Ascending aorta (tissue), 2 donors: ENCODE measurements at places on chromosomes 3 and 15.

GRCh38 chr15:42832576-42832975 is 88.0 kb downstream of the TTBK2 start:
- DNase-seq: no peak

DNA sequence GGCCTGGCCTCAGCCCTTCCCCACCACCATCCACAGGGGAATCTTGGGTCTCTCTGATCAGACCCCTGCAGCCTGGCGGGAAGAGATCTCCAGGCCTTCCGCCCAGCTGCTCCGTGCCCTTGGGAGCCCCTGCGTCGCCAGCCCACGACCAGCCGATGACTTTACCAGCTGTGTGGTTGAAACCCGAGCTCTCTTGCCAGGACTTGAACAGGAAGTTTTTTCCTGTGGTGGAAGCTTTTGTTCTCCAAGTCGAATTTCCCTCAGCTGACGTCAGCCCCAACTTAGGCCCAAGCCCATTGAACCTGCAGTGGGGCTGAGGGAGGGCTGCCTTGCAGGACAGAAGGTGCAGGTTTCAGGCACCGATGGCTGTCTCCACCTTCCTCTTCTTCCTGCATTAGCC is 51.7 kb upstream of the SMAD3 start:
- DNase-seq: peak; percentile 69

DNA sequence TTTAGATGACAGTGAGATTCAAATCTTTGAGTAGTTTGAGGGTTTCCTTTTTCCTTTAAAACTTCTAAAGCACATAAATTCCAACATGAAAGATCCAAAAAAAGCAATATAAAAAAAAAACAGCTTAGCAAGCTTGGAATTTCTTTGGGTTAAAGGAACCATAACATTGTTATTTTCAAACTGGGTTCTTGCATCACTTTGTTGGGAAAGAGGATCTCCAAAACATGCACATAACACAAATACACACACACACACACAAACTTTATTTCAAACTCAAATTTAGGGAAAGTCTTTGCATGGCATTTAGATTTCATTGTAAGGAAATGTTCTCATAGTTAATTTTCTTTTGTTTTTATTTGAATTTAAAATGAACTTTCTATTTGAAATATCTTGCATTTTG is 79.2 kb upstream of the COL8A1 start:
- no peak for DNase-seq

DNA sequence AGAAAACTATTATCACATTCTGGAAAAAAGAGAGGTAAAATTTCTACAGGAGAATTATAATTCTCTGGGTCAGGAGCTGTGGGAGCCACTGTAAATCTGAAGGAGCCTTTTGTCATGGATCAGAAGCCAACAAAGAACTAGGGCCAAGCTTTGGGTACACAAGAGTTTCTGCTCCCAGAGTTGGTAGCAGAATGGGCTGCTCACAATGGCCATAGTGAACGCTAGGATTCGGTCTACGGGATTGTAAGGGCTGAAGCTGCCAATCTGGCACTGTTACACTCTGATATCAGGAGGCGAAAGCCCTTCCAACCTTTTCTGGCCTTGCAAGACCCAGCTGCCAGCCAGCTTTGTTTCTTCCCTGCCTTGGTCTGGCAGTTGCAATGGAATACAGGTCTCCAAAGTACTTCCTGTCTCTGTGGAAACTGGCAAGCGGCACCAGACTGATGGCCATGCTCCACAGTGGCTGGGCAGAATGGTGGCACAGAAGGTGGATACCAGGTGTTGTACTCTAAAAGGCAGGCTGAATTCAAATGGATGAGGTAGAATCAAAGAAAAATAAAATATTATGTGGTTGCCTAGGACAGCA is 831.7 kb downstream of the CADM2 start:
- no peak for DNase-seq

- no peak for DNase-seq
Measured at GRCh38 chr3:105744202-105744601, 124.6 kb downstream of the CBLB start.

GRCh38 chr3:128725547-128726022 is 398 bp upstream of the RAB7A start:
- no peak for DNase-seq

- DNase-seq: no peak
Measured at GRCh38 chr3:117105686-117106085, 396.1 kb downstream of the TUSC7 start.

DNA sequence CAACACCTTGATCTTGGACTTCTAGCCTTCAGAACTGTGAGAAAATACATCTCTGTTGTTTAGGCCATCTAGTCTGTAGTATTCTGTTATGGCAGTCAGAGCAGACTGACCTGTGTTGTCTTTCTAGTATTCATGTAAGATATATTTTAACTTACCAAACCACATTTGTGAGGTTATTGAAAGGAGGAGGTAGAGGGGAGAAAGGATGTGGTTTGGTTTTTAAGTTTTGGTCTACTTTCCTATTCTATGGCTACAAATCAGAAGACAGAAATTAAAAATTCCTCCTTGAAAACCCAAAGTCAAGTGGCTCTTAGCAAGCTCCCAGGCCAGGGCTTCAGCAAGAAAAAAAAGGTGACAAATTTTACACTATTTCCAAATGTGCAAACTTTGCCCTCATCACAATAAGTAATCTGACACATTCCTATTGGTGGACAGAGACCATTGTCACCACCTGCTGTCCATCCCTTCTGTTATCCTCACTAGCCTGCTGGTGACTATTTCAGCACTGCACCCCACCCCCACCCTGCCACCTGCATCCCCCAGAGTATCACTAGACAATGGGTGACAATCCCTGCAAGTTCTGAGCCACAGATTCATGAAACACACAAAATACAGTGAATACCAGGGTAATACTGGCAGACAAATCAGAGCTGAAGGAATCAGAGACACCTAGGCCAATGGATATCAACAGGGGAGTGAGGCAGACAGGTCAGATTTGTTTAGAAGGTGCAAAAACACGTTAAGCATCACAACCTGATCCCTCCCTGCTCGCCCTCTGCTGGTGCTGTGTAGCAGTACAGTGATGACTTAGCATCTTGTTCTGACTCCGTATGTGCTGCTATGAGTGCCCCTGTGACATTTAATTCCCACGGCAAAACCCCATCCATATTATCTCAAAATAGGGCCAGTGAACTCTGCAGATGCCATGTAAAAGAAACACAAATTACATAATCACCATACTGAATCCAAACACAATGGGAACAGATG is 79.0 kb upstream of the DCLK3 start:
- no peak for DNase-seq

GRCh38 chr15:76991741-76992645 is 2.9 kb upstream of the PSTPIP1 start:
- DNase-seq: peak; percentile 59

DNA sequence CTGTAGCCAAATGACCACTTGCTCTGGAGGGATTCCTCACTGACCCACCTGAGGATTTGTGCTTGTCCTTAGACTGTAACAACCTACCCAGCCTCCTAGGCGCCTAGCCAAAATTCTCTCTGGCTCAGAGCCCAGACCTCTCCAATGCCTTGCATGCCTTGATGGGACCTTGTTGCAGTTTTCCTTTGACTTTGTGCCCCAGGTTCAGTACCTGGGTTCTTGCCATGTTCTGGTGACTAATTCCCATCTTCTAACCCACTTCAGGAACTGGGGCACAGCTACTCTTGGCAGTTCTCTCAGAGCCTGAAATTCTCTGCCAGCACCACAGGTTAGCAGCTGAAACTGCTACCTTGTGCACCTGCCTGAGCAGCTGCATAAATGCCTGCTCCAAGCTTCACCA is 27.0 kb upstream of the UBE3A start:
- no peak for DNase-seq

GRCh38 chr3:182180654-182181385 is 469.1 kb downstream of the SOX2 start:
- DNase-seq: no peak

DNA sequence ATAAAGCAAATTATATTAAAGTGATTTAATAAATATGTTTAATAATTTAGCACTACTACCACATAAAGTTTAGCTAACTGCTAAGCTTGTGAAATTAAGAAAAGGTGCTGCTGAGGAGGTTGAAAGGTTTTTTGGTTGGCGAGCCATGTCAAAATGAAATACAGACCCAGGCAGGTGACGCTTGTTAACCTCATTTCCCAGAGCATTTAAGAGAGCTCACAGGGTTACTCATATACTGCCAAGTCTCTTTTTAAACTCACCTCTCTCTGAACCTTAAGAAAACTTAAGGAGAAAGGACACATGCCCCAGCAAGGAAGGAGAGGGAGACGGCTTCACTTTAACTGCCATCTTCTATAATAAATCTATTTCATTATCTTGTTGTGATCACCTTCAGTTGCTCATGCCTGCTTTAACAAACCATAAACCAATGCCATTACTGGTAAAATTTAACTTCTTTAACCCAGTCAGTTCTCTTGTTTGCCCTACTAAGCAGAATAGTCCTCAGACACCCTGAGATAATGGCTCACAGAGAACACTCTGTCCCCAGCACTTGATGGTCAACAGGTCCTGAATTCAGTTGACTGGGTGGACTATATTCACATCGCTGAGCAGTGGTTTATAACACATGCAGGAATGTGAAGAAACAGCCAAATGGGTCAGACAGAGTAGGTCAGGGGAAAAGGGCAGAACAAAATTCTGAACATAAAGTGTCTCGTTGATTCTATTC is 540.1 kb downstream of the UNC13C start:
- DNase-seq: no peak

DNA sequence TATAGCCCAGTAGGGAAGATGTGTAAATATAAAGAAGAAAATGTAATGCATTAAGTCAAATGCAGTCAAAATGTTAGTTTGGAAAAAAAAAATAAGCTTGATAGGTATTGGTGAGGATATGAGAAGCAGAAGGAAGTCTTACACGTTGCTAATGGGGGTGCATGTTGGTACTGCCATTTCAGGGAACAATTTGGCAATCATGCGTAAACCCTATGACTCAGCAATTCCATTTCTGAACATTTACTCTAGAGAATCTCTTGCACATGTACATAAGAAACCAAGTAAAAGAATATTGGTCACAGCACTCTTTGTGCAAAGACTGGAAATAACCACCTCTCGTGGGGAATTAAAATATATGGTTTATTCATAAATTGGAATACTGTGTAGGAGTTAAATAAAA is 35.5 kb upstream of the TIMP4 start:
- no peak for DNase-seq

GRCh38 chr15:100711516-100712021 is 109.2 kb downstream of the ASB7 start:
- DNase-seq: no peak

GRCh38 chr15:86036243-86036642 is 43.4 kb upstream of the AGBL1 start:
- DNase-seq: no peak

GRCh38 chr3:151328298-151328995 is 902 bp downstream of the P2RY13 start:
- DNase-seq: no peak

GRCh38 chr15:94387442-94387841 is 156.1 kb downstream of the MCTP2 start:
- no peak for DNase-seq

- no peak for DNase-seq
Measured at GRCh38 chr15:34993412-34993811, 5.3 kb upstream of the ZNF770 start.

DNA sequence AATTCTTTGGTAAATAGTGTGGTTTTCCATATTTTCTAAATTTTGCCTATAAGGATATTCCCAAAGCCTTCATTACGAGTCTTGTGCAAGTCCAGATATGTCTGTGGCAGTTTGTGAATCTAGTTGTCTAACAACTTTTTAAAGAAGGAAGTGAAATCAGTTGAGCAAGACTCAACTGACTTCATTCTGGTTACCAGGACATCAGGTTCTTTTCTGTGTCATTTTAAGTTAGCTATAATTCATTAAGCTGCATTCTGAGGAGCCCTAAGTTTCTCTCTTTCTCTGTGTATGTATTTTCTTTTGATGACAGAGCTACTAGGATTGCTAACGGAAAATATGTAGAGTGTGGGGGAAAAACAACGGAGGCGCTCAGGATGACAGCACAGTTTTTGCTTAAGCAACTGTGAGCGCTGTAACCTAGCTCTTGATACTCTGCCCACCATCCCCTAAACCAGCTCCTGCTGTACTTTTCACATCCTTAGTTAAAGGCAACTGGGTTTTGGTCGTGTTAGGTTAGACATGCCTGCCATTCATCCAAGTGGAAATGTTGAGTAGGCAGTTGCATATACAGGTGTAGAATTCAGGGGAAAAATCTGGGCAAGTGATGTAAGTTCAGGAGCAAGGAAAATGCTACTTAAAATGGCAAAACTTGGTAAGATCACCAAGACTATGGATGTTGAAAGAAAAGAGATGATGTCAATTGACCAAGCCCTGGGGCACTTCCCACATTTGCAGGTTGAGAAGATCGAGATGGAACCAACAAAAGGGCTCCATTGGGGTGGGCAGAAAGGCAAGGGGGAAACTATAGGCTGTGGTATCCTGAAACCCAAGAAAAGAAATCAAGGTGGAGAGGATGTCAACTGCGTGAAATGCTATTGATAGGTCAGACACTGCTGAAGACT is 9.2 kb downstream of the MFSD1 start:
- no peak for DNase-seq

DNA sequence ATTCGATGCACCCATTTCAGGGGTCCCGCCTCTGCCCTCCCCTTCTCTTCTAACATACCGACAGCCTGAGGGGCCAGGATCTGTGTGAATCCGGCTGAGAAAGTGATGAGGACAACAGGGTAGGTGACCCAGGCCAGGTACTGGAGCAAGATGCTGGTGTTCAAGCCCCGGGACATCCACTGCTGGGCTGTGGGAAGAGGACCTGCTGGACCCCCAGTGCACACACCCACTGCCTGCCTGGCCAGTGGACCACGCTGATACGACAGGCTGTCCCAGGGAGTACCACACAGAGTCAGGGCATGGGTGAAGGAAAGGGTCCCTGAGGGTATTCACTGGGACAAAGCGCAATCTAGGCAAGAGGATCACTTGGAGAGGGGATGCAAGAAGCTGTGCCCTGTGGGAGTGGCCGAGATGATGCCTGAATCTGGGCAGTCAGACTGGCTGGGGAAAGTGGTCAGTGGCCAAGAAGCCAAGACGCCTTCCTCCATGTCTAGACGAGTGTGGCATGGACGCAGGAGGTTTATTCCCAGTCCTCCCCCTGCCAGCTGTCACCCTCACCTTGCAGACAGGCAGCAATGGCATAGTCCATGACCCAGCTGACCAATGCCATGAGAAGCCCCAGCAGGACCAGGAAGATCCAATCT is 3.2 kb downstream of the CLCN2 start:
- DNase-seq: no peak

GRCh38 chr15:38642689-38643270 is 78.2 kb upstream of the RASGRP1 start:
- no peak for DNase-seq

GRCh38 chr3:117626577-117626976 is 917.0 kb downstream of the TUSC7 start:
- no peak for DNase-seq

- no peak for DNase-seq
Measured at GRCh38 chr3:46389306-46389705, 17.6 kb downstream of the CCR5AS start.

GRCh38 chr3:64266065-64266931 is 41.0 kb upstream of the PRICKLE2 start:
- peak; percentile 74 for DNase-seq

DNA sequence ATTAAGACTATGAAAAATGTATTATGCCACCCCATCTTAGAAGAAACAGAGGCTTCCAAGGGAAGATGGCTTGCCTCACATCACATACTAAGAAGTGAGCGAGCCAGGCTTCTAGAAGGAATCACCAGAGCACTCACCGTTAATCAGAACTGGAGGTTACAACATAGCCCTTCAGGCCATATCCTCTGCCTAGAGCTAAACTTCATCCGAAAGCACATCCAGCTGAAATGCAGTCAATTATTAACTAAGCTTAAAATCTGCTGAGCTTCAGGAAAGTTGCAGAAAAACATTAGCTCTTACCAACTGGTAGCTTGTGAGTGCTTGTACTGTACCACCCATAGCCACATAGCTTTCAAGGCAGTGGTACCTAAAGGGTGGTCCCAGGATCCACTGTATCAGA is 483.2 kb downstream of the TBL1XR1 start:
- DNase-seq: no peak
